ENCODE measurements at places on chromosomes 1 and 21.

- no peak for DNase-seq
Measured at GRCh38 chr1:74395571-74395970, 116.8 kb downstream of the LRRC53 start.

DNA sequence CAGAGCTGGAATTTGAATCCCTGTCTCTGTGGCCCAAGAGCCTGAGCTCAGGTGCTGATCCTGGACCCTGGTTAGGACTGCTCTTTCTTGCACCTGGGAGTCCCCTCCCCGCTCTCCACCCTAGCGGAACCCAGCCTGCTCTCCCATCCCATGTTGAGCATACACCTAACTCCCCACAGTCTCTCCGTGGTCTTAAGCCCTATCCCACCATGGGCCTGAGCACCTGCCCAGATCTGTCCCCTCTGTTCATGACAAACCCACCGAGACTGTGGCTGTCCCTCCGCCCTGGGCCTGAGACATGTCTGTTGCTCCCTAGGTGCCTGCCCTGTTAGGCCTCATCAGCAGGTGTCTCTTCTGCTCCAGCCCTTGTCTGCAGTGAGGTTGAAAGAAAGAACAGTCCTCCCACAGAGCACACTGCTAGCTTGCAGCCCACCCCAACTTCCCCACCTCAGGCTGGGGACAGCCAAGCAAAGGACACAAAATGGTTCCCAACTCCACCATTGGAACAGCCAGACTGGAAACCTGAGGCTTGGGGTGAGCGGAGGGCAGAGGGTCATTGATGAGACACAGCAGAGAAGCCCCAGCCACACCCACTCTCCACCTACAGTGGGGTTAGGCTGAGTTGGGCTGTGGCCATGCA is 118.5 kb downstream of the MATN1 start:
- no peak for DNase-seq

DNA sequence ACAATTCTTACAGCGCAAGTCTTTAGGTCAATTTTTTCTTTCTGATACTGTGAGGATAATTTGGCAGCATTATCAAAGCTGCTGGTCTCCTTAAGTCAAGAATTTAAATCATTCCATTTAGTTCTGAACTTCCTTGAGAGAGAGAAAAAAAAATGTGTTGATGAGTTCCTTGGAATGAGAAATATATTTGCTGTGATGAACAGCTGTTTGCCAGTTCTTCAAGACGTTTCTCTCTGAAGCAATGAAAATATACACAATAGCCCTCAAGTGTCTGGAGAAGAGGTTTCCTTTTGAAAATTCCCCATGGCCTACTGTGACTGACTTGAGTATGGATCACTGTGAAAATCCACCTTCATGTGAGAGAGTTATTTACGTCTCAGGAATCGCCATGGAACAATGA is 31.0 kb upstream of the TADA1 start:
- DNase-seq: no peak

DNA sequence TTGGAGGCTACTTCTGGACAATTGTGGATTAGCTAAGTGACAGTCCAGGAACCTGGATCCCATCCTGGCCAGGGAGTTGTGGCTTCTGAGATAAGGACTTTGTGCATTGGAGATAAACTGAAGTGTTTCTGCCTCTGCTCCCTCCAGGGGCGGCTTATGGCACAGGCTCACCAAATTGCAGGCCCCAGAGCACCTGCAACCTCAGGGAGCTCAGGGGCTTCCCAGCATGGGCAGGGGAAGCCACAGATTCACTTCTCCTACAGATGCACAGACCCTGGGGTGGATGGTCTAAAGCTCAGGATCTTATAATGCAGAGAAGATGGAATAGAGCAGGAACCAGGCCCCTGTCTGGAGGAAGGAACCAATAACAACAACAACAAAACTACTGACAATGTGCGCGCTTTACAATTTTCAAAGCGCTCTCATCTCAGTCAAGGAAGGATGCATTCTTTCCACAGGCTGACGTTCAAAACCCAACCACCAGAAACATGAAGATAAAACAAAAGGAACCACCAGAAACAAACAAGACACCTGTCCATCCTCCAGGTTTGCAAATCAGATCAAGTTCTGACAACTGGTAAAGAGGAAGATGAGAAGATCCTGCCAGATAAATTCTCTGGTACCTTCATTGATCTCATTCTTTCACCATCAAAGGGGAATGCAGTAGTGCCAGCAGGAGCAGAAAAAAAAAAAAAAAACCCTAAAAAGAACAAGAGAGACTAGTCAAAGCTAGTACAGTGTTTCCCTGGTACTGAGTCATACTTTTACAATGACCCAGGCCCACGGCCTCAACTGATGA is 121.0 kb upstream of the IRF2BP2 start:
- DNase-seq: no peak

GRCh38 chr1:215777370-215777925 is 210.3 kb downstream of the KCTD3 start:
- DNase-seq: no peak

DNA sequence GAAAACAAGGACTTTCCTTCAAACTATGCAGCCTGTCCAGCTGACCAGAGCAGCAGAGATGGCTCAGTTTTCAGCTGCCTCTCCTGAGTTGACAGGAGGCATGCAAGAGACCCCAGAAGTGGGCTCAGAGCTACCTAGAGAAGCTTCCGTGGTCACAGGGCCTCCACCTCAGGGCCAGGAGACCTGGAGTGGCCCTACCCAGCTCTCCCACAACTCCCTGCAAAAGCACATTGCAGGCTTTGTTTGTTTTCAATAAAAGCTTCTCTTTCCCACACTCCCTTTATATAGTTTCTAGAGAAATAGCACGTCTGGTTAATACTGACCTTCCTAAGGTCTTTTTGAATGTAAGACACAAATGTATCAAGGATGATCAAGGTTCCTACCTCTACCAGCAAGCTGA is 40.1 kb downstream of the RRAGC start:
- no peak for DNase-seq

DNA sequence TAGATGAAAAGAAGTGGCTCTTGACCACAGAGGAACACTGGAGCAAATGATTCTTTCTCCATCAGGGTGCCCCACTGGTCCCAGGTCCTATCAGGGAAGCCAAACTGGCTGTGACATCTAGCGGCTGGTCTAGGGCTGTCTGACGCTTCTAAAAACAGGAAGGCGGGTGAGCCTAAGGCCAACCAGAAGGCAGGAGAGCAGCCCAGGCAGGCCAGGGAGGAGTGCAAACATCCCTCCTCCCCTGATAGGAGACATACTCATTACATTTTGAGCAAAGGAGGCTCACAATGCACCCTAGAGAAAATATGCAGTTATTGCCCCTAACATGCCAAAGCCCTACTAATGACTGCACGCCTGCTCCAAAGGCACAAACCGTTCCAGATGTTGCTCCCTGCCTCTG is 10.4 kb upstream of the FOXE3 start:
- DNase-seq: no peak

GRCh38 chr1:61797045-61797755 is 54.9 kb downstream of the PATJ start:
- DNase-seq: no peak

- DNase-seq: no peak
Measured at GRCh38 chr1:160776178-160776577, 19.8 kb upstream of the LY9 start.

DNA sequence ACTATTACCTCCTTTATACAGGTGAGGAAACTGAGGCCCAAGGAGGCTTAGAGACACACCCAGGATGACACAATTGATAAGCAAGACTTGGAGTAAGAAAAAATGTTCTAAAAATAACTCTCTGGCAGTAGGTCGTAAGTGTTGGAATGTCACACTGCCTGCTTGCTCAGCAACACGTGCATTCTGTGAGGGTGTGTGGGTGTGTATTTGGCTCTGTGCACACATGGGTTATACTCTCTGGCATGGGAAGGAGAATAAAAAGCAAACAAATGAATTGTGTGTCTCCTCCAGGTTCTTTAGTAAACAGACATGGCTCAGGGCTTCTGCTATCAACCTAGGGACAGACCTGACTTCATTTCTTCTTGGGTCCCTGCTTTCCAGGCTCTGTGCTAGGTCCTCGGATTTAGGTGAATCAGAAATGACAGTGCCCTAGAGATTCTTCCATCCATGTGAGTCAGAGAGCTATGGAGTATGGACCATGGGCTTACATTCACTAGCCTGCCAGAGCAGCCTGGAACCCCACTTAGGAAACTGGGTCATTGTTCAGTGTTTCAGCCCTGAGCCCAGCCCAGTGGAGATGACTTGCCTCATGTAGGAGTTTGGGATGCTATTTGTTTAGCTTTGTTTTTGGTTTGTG is 72.4 kb downstream of the ELAVL4 start:
- DNase-seq: no peak

DNA sequence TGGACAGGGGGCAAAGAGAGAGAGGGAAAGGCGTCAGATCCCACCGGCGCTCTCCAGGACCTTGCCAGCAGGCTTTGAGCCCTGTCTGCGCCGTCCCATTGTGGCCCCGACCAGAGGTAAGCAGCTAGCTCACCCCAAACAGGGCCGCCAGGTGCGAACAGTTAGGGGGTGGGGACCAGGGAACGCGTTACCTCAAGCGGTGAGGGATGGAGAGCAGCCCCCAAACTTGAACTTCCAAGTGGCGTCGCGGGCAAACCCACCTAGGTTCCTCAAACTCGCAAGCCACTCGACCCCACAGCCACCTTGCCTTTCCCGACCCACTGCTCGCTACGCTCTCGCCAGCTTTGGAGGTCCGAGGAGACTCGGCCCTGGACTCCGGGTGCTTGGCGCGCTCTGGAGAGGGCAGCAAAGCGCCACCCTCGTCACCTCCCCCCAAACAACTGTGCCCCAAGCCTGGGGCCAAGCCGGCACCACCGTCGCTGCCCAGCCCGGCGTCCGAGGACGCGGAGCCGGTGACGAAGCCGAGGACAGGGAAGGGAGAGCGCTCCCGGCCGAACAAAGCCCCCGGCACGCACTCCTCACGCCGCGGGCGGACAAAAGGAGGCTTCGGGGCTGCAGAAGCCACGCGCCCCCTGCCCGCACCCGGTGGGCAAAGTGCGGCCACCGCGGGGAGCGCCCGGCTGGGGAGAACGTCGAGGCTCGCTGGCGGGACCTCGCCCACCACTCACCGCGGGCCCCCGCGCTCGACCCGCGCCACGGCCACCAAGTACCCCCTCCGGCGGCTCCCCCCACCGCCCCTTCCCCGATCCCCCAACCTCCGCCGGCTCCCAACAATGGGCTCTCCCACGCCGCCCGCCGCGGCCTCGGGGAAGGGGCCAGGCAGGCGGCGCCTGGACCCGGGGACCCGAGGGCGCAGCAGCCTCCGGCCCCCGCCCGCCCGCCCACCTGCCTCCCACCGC is 976 bp downstream of the SSBP3 start:
- DNase-seq: no peak

DNA sequence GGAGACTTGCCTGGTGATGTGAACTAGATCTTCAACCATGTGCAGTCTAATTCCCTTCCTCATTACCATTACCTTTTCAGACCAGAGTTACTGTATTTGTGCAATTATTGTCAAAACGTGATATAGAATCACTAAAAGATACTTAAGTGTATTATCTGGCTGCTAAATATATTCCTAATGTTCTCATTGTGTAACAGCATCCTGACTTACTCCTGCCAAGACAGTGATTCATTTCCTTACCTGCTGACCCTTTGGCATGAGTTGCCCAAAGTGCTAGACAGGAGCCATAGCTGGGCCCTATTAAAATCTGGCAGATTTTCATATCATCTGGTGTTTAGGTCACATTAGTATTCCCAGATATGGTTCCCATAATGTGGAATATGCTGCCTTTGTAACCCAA is 598.3 kb upstream of the CAMK1G start:
- no peak for DNase-seq

DNA sequence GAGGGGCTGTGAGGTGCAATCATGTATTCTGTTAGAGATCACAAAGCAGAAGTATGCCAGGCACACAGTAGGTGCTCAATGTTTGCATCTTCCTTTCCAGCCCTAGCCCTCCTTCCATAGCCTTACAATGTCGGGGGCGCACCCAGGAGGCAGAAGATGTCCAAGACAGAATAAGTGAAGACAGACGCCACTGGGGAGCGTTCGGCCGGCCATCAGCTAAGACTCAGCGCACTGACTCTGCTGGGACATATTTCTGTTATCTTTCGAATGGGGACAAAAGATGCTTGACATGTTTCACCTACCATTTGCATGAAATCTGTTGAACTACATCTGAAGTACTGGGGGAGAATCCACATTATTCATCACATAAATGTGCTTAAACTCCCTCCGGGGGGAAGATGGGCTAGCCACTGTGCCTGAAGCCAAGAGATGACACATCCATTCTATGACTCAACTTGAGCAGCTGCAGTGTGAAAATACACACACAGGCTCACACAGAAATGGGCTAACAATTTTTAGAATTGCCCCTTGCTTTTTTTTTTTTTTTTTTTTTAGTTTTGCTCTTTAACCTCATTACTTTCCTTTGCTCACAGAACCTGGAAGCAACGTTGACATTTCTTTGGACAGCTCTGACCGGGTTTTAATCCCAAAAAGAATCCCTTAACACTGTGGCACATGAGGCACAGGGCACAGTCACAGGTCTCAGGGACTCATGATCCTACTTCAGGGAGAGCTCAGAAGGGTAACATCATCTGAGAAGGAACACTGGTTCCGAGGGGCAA is 7.9 kb downstream of the TIAM1 start:
- DNase-seq: no peak

- no peak for DNase-seq
Measured at GRCh38 chr1:167643441-167643840, 13.4 kb downstream of the RCSD1 start.

DNA sequence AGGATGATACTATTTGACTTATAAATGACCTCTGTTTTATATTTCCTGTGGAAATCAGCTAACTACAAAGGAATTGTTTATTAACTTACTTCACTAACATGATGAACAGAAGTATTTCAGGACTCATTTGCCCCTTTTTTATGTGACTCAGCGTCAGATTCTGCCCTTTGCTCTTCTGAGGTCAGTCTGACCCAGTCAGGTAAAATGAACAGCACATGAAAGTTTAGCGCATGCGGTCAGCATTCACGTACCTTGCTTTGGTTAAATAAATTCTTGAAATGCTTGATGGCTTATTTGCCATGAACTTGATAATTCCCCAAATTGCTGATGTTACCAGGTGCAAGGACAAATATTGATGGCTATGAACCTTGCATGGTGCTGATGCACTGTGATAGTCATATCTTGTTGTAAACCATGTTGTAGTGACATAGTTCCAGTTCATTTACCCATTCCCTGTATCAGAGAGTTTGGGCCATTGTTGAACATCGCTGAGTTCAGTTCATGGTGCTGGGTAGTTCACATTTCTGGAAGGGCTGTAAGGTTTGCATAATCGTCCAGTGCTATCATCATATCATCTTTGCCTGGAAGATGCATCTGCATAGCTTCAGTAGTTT is 133.4 kb downstream of the NFIA start:
- DNase-seq: no peak
